SJCRH30 (cell line): ENCODE measurements at places on chromosomes 13 and 19.
A peak's percentile ranks its signal among the peaks of the same experiment; 100 is the strongest.

- DNase-seq: no peak
These were observed 55.5 kb upstream of the C1QTNF9B start for GRCh38 chr13:23952796-23953195.

GRCh38 chr19:48497728-48498594 lies 13.7 kb downstream of the LMTK3 start:
- no peak for DNase-seq

GRCh38 chr13:45775401-45775963 lies 73.4 kb downstream of the CBY2 start:
- DNase-seq: no peak

GRCh38 chr13:110162053-110162452 lies 144.9 kb downstream of the COL4A1 start:
- DNase-seq: no peak

- no peak for DNase-seq
These were observed 3.9 kb downstream of the RPL18A start for GRCh38 chr19:17863520-17864182.

DNA sequence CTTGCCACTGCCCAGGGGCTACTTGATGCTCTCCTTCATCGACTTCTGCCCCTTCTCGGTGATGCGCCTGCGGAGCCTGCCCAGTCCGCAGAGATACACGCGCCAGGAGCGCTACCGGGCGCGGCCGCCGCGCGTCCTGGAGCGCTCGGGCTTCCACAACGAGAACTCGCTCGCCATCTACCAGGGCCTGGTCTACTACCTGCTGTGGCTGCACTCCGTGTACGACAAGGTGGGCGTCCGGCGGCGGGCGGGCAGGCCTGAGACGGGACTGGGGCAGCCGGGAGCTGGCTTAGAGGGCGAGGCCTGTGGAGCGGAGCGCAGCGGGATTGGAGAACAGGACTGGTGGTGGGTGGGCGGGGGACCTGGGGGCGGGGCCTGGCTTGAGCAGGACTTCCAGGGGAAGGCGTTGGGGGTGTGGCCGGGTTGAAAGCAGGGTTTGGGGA lies 12.7 kb upstream of the PSMD8 start:
- peak; percentile 86 for DNase-seq

- DNase-seq: no peak
These were observed 188.9 kb downstream of the COL4A1 start for GRCh38 chr13:110118106-110118505.

GRCh38 chr13:61358599-61358998 lies 57.0 kb downstream of the PCDH20 start:
- DNase-seq: no peak

DNA sequence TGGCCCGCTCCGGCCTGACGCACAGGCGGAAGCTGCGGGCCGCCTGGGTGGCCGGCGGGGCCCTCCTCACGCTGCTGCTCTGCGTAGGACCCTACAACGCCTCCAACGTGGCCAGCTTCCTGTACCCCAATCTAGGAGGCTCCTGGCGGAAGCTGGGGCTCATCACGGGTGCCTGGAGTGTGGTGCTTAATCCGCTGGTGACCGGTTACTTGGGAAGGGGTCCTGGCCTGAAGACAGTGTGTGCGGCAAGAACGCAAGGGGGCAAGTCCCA lies 4.4 kb downstream of the FFAR1 start:
- DNase-seq: no peak

GRCh38 chr19:19459707-19460251 lies 54.3 kb downstream of the GATAD2A start:
- DNase-seq: no peak

GRCh38 chr19:7280940-7281666 lies 13.1 kb downstream of the INSR start:
- DNase-seq: peak; percentile 68
